ENCODE measurements at places on chromosomes 5 and 9.

- DNase-seq, result no peak
These were observed 26.5 kb downstream of the WNK2 start for GRCh38 chr9:93210324-93210973.

- DNase-seq, result no peak
These were observed 59.6 kb downstream of the ACTBL2 start for GRCh38 chr5:57422993-57423392.

- DNase-seq, result no peak
These were observed 65.8 kb downstream of the SETX start for GRCh38 chr9:132288966-132289365.

- DNase-seq, result peak; percentile 72
These were observed 32.8 kb downstream of the ARPC5L start for GRCh38 chr9:124894741-124895170.

DNA sequence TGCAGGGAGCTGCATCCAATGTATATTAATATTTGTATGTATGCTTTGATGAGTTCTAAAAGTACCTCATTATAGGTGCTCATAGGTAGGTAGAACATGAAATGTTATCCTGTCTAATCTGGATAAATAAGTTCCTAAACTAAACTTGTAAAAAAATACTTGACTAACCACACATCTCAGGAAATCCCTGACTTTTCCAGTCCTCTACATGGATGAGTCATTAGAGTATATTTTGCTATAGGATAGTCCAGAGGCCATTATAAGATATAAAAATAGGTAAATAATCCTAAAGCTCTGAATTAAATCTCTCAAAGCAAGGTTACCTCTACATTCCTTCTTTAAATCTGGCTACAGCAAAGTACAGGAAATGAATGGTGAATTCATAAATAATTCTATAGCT lies 404.3 kb downstream of the RAB3C start:
- no peak for DNase-seq

DNA sequence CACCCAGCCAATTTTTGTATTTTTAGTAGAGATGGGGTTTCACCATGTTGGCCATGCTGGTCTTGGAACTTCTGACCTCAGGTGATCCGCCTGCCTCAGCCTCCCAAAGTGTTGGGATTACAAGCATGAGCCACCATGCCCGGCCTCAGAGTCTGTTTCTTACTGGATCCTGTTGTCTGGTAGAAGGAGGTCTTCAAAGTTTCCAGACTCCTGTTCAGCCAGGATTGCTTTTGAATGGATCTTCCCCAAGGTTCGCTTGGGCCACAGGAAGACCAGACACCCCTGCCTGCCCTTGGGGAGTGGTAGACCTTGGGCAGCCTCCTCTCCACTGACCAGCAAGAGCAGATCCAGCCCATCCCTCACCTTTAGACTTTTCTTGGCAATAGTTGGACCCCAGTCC lies 7.6 kb upstream of the LCN2 start:
- DNase-seq, result no peak

DNA sequence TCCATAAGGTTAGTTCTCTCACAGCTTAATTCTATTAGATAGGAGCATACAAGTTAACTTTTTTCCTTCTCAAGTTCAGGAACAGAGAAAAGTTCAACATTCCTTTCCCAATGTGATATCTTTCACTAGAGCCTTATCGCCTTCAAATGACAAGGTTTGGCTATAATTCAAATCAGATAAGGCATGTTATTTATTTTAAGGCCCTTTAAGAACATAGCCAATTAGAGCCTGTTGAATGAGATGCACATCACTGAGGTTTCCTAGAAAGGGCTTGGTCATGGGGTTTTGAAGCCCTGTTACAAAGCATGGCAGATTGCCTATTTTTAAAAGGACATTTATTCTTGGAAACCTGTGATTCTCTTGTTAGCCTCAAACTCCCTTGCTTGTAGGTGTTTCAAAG lies 123.4 kb downstream of the BASP1 start:
- no peak for DNase-seq

DNA sequence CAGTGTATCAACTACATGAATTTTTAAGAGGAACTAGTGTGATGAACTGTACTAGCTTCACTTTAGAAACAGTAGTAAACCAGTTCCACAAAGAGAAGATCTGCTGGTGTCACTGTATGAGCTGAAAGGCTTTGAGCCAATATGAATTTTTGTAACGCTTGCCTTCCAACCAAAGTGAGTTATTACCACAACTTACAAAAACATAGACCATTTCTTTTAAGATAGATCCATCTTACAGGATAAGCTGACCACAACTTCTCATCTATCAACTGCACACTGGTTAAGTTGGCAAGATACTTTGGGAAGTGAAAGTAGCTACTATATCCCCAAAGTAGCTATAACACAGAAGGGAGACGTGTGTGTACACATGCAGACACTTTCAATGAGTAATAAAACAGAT lies 849.6 kb upstream of the DMAC1 start:
- DNase-seq, result no peak

GRCh38 chr9:129886226-129887174 lies 51.2 kb downstream of the USP20 start:
- DNase-seq, result peak; percentile 57

- DNase-seq, result no peak
These were observed 26.6 kb downstream of the POC5 start for GRCh38 chr5:75690669-75691068.

GRCh38 chr5:96648593-96648992 lies 13.6 kb upstream of the CAST start:
- DNase-seq, result no peak

DNA sequence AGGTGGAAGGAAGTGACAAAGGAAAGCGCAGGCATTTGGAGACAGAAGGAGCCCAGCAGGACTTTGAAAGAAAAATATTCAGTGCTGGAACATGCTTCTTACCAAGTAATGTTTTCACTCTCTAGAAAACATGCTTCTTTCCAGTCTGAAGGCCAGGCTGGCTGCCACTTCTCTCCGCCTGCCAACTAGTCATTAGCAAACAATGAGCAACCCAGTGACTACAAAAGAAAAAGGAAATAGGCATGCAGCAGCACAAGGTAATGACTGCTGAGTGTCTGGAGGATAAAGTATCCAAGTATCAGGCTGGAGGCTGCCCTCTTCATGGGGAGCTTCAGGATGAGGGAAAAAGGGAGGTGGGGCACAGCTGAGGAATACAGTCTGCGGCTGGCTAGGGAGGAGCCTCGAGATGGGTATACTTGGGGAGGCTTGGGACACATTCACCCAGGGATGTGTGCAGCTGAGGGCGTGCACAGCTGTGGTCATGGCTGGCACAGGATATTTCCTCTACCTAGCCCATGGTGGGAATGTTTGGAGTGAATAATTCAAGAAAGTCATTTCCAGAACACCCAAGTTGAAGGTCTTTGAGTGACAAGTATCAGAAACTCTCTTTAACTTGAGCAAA lies 161.5 kb upstream of the KIF2A start:
- DNase-seq, result no peak

DNA sequence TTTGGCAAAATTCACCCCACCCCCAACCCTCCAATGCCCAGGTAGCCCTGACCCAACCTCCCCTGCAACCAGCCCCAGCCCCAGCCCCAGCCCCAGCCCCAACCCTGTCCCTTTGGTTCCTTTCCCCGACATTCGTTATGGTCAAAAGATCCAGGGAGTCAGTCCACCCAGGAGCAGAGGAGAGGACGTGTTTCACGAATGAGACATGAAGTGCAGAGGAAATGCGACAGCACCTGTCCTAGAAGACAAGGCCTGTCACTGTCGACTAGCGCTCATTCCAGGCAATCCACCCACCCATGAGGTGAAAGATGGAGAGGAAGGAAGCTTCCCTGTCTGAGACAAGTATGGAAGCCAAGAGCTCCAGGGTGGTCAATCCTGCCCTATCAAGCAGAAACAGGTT lies 485.0 kb downstream of the SPATA31A7 start:
- DNase-seq, result no peak

DNA sequence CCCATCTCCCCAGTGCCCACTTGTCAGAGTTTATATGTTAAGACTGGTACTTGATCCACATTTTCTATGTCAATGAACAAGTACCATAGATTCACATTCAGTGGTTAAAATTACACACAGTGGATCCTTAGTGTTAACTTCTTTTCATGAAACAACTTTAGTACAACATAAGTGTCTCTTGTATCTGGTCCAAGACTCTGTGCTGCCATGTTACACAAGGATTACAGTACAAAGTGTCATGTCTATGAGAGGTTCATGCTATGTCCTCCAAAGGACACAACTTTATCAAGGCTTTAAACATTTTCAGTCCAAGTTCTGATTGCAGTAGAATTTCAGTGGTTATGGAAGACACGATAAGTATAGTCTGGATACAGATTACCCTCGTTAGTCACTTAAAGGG lies 13.3 kb upstream of the VLDLR start:
- DNase-seq, result no peak

DNA sequence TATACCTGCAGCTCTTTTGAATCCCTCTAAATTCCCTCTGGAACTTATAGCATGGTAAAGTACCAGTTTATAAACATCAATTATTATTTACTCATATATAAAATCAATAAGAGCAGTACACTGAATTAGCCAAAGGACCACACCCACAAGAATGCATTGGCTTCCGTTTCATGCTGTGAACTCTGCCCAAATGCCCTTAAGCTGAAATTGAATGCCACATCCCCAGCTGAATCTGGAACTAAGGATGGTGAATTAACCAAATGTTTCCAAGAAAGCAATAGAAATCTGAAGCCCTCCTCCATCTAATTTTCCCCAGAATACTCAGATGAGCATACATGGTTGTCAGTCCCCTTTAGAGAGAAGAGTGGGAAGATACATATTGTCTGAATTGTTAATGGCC lies 436.4 kb upstream of the FTMT start:
- no peak for DNase-seq

DNA sequence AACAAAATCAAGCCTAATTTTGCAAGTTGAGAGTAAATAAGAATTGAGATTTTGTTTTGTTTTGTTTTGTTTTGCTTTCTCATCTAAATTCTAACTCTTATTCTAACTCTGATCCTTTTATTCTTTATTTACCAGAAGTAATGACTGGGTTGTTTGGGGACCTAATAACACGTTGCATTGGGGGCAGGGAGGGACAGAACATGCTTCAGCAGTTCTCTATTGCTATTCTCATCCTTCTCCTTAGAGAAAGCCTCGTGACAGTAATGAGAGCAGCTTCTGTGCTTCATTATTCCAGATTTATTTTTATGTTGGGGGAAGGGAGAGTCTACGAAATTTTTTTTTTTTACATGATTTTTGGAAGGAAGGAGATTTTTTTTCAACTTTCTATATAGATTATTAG lies 21.1 kb downstream of the CPEB4 start:
- DNase-seq, result no peak

- DNase-seq, result no peak
These were observed 970 bp upstream of the TRIM32 start for GRCh38 chr9:116686135-116686534.

GRCh38 chr5:134125039-134126015 lies 10.8 kb downstream of the TCF7 start:
- no peak for DNase-seq

DNA sequence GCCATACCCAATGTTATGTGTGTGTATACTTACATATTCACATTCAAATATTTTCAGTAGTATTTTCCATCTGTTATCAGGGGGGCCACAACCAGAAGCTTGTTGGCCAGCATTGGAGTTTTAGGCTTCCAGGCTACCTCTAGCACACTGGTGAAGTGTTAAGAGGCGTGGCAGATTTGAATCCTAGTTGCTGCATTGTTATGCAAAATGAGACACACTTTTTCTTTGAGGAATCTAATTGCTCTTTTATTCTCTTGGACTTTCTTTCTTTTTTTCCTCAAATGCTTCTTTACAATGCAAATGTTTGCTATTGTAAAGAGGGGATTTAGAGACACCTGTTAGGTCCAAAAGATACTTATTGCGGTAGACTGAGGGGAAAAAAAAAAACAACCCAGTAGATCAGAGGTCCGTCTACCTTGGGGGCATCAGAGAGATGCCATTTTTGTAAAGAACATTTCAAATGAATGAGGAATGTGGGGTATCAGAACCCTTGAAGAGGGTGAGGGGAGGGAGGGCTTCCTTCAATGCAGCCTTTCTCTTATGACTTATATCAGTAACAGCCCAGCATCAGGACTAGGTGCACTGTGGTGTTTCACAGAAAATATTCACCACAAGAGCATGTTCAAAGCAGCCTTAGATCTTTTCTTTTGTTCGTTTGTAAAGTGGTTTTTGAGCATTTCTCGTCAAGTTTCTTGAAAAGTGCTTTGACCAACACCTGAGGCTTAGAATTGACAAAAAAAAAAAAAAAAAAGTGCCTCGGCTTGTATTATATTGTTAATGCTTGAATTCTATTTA lies 3.8 kb downstream of the SMARCA2 start:
- no peak for DNase-seq

All from endodermal cell (in vitro differentiated cells).